ENCODE measurements at places on chromosomes 2 and 18.
A peak's percentile ranks its signal among the peaks of the same experiment; 100 is the strongest.

DNA sequence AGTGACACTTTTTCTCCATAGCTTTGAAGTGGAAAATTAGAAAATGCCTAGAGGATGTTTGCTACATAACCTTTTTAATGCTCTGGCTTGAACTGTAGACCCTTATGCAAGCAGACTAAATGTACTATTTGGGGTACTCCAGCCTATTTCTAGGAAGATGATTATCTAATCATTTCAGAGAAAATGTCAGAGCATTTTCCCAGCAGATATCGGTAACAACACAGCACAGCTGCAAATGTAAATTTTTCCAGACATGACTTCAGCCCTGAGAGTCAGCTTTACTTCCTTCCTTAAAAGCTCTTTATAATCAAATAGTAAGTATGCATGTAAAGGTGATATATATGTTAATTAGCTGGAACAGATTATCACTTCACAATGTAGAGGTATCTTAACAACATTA lies 1647.1 kb downstream of the SUCLG1 start:
- DNase-seq: no peak

GRCh38 chr2:23238011-23238657 lies 146.8 kb upstream of the KLHL29 start:
- DNase-seq: no peak

DNA sequence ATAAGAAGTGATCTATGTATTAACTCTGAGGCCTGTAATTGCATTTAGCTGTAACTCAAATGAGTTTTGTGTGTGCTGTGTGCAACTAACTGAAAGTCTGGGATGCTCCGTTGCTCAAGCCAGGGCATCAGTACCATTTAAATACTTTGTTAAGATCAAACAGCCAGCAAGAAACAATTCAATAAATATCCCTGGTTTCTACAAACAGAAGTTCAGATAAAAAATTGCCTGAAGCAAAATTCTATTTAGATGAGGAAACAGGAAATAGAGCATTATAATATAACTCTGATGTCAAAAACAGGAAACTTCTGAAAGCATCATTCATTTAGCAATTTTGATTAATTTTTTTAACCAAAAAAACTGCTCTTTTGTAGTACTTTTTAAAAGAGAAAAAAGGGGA lies 18.9 kb upstream of the SLC38A11 start:
- no peak for DNase-seq

DNA sequence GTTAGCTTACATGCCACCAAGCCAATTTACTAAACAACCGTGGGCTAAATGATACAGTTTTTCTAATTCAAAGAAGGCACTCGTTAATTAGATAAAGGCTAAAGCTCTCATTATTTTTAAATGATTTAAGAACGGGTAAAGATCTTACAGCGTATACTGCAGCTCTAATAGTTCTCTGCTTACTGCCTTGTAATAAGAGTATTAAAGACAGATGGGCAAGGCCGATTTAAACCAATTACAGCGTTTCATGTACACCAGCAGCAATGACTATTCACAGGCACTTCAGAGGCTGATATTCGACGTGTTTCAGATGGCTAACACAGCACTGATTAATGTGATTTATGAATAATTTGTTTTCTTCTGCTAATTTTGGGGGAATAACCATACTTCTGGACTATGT lies 259.3 kb downstream of the ZNF407 start:
- DNase-seq: no peak

- peak; percentile 65 for DNase-seq
Observed at GRCh38 chr2:216029416-216030129, 16.2 kb upstream of the MREG start.

GRCh38 chr2:45005261-45006002 lies 3.8 kb downstream of the SIX2 start:
- peak; percentile 47 for DNase-seq

DNA sequence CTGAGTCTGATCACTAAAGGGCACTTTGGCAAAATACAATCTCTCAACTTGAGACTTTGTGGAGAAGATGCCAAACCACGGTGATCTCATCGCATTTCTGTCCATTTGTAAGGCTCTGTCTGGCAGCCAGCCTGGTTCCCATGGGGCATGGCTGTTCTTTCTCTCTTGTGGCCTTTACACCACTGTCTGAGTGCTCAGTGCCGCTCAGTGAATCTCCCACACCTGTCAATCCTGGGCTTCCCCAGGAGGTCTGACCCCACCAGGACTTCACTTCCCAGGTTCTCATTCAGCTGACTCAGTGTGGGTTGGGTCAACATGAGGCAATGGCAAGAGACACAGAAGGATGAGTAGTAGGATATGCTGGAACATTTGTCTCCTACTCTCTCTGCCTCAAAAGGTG lies 96.8 kb upstream of the TRIB2 start:
- DNase-seq: peak; percentile 85

DNA sequence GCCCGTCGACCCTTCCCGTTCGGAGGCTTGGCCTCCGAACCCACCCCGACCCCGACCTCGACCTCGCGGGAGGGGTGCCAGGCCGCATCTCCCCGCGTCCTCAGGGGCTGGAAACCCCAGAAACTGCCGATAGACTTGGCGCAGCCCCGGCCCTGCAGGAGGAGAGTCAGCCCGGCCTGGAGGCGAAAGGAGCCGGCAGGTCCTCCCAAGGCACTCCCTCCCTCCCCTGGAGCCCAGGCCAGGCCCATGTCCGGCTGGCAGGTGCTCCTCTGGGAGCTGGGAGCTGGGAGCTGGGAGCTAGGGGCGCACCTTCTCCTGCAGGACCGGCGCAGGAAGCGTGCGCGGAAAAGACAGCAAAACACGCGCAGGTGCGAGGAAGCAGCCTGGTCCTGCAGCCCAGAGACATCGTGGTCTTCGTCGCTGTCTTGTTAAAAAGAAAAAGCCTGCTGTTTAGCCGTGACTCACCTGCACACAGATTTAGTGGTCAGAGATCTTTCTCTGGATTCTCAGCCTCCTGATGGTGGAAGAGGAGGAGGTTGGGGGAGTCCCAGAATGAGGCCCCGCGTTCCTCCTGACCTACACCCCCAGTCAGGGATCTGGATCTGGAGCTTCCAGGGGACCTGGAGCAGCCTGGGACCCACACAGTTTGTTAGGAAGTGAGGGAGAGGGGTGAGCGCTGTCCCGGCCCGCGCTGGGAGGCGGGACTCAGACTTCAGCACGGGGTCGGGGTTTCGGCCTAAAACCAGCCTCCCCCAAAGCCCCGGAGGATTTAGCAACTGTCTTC lies 660 bp upstream of the MBP start:
- DNase-seq: peak; percentile 60

DNA sequence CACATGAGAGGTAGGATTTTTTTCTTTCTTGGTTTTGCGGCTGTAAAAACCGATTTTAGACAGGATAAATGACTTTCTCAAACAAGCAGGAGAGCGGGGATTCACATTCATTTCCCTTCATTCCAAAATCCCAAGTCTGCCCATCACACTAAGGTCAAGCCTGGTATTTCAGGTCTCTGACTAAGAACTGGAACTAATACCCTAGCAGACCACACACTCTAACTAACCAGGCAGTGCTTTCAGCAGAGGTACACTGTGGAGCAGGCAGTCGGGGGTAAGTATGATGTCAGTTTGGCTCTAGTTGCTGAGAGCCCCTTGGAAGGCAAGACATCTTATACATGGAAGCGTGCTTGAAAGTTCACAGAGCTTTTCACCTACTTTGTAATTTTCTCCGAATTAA lies 128.1 kb upstream of the LHCGR start:
- no peak for DNase-seq

DNA sequence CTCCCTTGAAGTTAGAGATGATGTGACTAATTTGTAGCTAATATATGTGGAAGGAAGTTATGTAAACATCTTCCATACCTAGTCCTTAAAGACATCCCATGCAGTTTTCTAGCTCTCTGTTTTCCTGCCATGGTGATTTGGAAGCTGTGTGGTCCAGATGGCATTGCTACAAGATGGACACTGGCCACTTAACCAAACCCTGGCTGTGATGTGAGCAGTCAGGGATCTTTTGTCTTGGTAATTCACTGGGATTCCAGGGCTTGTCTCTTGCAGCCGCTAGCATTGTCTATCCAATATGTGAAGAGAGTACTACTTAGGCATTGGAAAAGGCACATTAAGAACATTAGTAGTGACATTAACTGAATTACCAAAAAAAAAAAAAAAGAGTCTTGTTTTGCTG lies 139.9 kb upstream of the DOCK10 start:
- DNase-seq: no peak

DNA sequence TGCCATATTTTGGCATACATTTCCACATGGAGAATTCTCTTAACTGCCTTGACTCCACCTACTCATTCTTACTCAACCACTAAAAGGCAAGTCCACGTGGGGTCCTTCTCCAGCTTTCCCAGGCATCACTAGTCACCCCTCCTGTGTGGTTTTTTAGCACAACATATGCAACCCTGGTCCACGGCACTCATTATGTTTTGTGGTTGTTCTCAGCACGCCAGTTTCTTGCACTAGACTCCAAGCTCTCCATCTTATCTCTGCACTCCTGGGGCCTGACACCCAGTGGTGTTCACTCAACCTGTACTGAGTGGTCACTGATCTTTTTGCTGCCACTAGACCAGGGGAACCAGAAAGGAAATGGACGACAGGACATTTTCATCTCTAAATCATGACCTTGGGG lies 18.0 kb downstream of the MARCHF4 start:
- DNase-seq: no peak

- no peak for DNase-seq
Observed at GRCh38 chr2:14256890-14257289, 375.6 kb upstream of the LRATD1 start.

DNA sequence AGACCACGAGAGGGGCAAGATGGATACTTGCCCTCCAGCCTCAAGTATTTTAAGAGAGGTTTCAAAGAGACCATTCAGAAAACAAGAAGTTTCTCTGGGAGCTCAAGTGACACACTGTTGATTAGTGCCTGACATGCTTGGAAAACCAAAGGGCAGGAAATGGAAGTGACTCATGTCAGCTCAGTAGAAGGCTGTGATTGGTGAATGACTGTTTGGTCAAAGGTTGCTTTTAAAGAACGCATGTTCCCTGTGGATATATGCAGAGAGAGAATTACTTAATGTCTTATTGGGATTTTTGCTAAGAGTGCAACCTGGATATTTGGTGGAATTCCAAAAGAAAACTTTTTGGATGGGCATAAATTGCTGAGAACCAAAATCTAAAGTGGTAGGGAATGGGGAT lies 549.9 kb downstream of the XIRP2 start:
- DNase-seq: no peak

- peak; percentile 29 for DNase-seq
Observed at GRCh38 chr2:127563458-127564428, 28.3 kb downstream of the MYO7B start.

- no peak for DNase-seq
Observed at GRCh38 chr2:25655316-25655715, 18.1 kb downstream of the DTNB start.

DNA sequence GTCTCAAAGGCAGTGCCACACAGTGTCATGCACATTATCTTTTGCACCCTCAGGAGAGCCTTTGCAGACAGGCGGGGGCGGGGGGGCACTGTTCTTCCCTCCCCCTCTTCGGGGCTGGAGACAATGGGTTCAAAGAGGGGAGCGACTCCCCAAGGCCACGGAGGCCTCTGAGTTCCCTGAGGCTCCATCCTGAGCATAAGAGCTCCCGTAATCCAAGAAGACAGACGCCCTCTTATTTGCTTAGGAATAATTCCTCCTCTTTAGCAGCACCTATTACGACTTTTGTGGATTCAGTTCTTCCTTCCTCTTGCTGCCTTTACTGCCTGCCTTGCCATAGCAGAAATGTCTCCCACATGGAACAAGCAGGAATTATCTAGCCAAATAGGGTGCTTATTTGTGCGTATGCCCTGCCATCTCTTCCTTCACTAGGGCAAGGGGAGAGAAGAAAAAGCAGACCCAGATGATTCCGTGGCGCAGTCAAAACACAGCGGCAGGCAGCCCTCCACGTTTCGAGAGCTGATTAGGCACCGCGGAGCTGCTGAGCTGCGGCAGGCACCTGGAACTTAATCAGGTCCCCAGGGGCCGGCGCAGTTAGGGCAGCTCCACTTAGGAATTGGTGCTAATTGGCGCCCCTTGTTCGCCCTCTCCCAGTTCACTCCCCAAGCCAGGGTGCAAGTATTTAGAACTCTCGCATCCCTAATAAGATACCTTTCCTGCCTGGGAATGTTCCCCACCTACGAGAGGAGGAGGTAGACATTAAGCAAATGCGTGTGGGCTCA lies 233.4 kb upstream of the MYT1L start:
- no peak for DNase-seq

DNA sequence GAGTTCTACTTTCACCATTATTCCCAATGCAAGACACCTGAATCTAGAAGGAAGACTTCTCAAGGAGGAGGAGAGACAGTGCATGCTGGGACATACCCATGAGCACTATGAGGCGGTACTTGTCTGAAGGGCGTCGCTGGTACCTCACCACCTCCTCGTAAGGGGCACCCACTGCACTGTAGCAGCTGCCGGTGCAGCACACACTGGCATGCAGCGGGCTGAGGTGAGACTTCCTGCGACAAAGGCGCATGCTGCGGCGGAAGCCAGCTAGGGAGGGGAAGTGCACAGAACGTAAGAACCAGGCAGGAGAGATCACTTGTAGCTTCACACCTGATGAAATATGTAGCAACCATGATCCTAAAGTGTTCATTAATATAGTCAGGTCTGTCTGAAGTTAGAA lies 12.8 kb upstream of the TMEM237 start:
- DNase-seq: no peak

- DNase-seq: no peak
Observed at GRCh38 chr2:181781078-181781786, 100.9 kb upstream of the NEUROD1 start.

GRCh38 chr2:174836995-174837390 lies 72.7 kb upstream of the CHRNA1 start:
- DNase-seq: no peak

DNA sequence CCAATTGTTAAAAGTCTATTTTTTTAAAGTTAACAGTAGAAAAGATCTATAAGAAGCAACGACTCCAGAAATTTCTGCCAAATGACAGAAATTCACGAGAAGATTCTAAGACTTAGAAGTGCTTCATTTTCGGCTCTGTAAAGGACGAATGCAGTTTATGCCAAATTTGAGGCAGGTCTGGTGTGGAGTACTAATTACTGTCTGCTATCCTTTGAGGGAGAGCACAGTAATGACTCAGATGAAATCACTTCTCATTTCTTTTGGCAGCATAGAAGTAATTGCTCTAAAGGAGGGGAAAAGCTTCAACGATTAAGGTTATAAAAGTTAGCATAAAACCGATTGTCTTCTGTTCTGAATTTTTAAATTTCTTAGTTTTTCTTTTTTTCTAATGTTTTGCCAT lies 11.4 kb downstream of the G6PC2 start:
- peak; percentile 72 for DNase-seq
